Right lobe of liver (tissue), 6 donors: ENCODE measurements at places on chromosomes 16 and 17. TPM values are rescaled to one million over a fixed set of nuclear protein-coding genes. Genes with fewer than 3 reads are reported as not detected.
A peak's percentile ranks its signal among the peaks of the same experiment; 100 is the strongest.

DNA sequence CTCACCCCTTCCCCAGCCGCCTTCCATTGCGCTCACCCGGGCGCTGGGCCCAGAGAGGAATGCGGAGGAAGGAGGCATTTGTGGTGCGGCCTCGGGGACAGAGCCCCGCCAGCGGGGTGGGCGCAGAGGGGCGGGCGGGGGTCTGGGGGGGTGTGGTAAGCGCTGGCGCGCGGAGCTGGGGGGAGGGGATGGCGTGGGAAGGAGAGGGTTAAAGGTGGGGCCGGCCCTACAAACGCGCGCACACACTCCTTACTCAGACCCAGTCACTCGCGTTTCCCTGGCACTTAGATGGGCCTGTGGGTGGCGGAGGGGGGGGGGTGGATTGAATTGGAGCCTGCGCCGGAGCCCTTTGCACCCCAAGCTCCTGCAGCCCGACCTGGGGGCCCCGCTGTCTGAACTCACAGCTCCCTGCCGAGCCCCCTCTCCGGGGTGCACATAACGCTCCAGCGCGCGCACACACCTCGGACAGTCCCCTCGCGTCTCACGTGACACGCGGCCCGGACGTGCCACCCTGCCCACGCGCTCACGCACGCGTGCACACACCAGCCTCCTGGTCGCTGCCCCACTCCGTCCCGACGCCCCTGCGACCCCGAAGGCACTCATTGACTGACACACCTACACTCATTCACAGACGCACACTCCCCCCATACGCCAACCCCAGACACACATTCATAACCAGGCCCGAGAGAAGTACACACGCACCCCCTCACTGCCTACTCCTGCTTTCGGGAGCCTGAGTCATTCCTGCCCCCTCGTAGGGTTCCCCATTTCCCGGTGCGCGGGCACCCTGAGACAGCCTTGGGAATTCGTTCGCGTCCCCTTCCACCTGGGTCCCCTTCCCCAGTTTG lies 844 bp downstream of the TBKBP1 start:
- peak; percentile 80 for DNase-seq

DNA sequence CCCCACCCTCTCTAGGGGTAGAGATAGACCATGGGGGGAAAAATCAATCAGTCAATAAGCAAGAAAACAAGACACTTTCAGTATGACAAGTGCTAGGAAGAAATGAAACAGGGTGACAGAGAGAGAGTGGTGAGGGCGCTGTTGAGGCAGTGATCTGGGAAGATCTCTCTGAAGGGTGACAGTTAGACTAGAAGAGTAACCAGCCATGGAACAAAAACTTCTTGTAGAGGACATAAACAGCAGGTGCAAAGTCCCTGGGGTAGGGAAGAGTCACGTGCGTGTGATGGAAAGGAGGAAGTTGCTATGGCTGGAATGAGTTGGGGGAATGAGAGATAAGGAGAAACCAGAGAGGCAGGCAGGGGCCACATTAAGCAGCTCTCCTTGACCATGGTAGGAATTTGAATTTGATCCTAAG lies 16.8 kb upstream of the EMP2 start:
- DNase-seq = no peak

GRCh38 chr16:49620158-49620868 lies 235.6 kb downstream of the ZNF423 start:
- peak; percentile 50 for DNase-seq

Gene HCRT
- total RNA-seq = not detected

Gene FGF11
- 0.68 TPM for total RNA-seq

Gene PRAC1
- not detected for total RNA-seq
